ENCODE measurements at places on chromosomes 3 and 15.

GRCh38 chr3:16811950-16812349, 72.8 kb upstream of the PLCL2 start:
- no peak for DNase-seq

DNA sequence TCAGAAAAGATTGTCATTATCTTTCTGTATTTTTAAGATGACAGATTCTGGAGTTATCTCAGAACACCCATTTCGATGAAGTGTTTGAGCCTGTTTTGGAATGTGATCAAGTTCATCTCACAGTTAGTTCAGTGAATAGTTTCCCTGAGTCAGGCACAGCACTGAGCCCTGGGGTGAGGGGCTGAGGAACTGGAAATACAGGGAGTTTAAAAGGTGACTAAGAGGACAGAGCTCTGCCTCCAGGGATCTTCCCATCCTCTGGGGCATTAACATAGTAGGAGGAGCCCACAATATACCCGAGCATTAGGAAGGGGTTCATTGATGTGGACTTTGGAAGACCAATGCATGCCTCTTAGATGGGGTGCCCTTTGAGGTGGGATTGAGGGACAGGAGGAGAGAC, 355.1 kb downstream of the CLSTN2 start:
- no peak for DNase-seq

- DNase-seq, result no peak
Measured at GRCh38 chr15:101554115-101554915, 64.8 kb upstream of the PCSK6 start.

DNA sequence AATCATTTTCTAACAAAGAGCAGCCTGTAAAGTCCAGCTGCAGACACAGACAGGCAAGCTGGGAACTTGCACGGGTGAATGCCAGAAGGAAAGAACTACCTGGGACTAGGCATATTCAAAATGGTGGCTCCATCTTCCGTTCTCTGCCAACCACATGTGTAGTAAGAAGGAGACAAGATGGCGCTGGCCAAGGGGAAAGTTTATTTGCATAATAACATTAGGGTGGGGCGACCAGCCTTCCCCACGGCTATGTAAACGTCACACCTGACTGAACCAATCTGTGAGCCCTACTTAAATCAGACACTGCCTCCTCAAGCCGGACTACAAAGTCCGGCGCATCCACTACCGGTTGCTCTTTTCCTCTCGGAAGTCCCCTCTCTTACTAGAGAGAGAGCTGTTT, 130.8 kb downstream of the SNRK start:
- DNase-seq, result no peak

- DNase-seq, result no peak
Measured at GRCh38 chr15:80551348-80551747, 143.8 kb upstream of the ABHD17C start.

DNA sequence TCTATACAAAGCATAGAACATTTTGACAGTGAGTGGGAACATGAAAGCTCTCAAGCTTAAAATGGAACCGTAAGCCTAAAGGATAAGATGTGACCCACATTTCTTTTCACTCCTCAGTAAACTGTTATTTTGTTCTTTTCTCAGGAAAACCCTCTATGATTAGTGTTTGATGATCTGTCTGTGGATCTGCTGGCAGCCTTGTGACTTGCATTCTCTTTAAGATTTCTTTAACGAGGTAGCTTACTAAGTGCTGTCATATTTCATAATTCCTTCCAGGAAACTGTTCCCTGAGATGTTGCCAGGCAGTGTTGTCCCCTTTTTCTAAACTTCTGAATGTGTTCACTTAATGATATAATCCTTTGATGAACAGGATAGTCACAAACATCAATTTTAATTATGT, 167.6 kb downstream of the PYDC2 start:
- DNase-seq, result no peak

GRCh38 chr3:16428612-16429011, 84.9 kb downstream of the RFTN1 start:
- no peak for DNase-seq

DNA sequence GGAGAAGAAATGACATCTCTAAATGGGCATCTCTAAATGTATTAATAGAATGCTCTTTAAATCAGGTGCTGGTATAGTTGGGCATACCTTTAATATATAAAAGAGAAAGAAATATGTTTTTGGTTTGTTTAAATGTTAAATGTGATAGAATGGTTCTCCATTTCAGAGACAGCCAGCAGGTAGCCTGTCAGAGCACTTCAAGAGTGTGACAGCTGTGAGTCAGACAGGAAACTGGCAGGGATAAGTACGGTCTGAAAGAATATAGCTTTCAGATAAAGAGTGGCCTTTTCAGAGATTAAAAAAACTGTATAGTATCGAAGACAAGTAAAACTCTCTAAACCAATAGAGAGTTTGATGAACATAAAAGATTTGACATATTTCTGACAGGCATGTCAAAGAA, 654.1 kb downstream of the IGSF11 start:
- no peak for DNase-seq

- DNase-seq, result no peak
Measured at GRCh38 chr3:140292170-140292569, 357.2 kb downstream of the CLSTN2 start.

DNA sequence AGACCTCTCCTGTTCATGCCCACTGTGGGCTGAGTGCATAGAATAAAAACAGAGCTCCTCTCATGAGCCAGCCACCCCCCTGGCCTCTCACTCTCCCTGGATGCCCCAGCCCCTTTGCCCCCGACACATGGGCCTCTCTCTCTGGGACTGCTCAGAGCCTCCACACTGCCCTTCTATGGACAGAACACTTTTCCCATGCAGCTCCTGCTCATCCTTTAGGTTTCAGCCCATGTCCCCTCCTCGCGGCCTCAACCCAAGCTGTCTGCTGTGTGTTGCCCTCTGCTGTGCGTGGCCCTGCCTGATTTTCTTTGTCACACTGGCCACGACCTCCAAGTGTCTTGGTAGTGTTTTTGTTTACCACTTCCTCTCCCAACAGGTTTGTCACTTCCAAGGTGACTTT, 20.7 kb upstream of the PRR23E start:
- DNase-seq, result no peak
